ENCODE measurements at places on chromosomes 12 and 14.

GRCh38 chr12:94663702-94664101 lies 13.3 kb upstream of the TMCC3 start:
- DNase-seq = no peak

DNA sequence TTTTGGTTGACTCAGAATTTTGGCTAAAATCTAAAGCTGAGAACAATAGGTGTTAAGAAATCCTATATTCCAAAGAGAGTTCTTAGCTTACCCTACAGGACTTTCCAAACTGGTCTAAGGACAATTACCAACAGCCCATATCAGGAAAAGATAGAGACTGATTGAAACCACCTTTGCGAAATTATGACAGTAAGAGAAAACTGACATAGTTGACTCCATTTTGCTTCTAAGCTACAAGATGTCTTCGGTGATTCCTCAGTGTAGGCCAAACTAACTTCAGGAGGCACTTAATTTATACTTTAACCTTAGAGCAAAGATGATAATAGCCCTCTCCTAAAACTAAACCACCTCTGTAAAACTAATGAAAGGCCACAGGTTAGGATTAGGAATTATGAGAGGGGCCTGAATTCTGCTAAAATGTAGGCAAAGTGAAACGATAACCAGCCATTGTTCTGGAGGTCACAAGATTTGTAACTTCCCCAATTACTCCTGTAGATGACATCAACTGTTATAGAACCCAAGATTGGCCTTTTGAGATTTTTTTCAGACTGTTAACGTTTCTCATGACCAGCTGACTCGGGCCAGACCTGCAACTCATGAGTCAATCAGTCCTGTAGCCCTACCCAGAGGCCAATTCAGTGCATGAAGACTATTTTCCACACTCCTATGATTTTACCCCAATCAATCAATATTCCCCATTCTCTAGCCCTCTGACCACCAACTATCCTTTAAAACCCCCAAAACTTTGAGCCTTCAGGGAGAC lies 43.0 kb downstream of the KLRG1 start:
- no peak for DNase-seq

DNA sequence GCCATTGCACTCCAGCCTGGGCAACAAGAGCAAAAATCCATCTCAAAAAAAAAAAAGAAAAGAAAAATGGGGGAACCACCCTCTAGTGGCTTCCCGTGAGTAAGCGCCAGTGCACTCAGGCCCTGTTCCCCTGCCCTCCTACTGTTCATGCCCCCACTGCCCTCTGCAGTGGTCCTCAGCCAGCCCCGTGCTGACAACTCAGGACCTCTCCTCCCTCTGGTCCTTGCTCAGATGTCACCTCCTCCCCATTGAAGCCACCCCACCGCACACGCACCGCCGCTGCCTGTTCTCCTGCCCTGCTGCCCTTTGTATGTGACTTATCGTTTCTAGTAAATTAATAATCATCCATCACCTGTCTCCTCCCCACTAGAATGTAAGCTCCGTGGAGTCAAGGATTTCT lies 58.8 kb upstream of the DYNC1H1 start:
- no peak for DNase-seq

GRCh38 chr14:85943192-85943591 lies 413.2 kb downstream of the FLRT2 start:
- DNase-seq = no peak

DNA sequence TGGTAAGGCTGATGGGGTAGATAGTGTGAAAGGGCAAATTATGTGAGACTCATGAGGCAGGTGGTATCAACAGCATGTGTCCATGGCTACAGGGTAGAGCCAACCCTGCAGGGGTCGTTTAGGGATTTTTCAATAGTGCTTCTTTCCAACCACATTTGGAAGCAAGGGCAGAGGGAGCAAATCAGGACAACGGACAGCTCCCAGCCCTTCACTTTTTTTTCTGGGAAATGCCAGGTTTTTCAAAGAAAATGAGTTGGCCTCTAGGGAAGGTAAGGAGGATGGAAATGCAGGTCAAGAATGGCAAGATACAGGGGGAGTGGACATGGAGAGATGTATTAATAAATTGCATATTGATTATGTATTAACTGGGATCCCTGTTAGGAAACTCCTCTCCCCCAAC lies 4.9 kb upstream of the CMA1 start:
- DNase-seq = peak; percentile 23

- no peak for DNase-seq
These were observed 60.2 kb downstream of the LRCOL1 start for GRCh38 chr12:132550014-132550802.
